Activated CD8-positive, alpha-beta memory T cell treated with anti-CD3 and anti-CD28 coated beads, Interleukin-2, amount 10 ng/mL, durations not matched to agents 7 days and 5 days (primary cell): ENCODE measurements at places on chromosomes 6 and 20. TPM values are rescaled to one million over a fixed set of nuclear protein-coding genes. Genes with fewer than 3 reads are reported as not detected.
A peak's percentile ranks its signal among the peaks of the same experiment; 100 is the strongest.

The SNX9 gene
- 14.9 TPM for total RNA-seq

The ADTRP gene
- 0.47 TPM for total RNA-seq

DNA sequence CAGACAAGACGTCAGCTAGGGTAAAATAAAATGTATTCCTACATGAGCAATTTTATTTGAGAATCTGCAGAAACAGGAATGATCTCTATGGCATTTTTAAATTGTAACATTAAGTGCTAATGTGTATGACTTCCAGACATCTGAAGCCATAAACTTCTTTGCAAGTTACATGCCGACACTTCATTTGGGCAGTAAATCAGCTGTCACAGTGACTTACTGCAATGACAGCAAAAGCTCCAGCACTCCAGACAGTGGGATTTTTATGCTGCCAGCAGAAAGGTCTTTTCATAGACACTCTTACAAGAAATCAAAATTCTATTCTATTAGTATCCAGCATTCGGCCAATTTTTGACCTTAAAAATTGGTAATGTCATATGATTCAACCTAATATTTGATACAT, 156.3 kb upstream of the SNX9 start:
- H3K36me3 ChIP-seq, result no peaks in the 10 kb centered on the region
- DNase-seq, result no peak
- H3K27me3 ChIP-seq, result peaks cover 5% of the 10 kb centered on the region
- peaks cover 17% of the 10 kb centered on the region for H3K4me1 ChIP-seq

The SSR1 gene
- 163 TPM for total RNA-seq

The POFUT1 gene
- 34.0 TPM for total RNA-seq

The ZSCAN16 gene
- 7.5 TPM for total RNA-seq

The LGSN gene
- total RNA-seq, result 0.18 TPM

The MOXD1 gene
- total RNA-seq, result not detected

- DNase-seq, result no peak
- no peaks in the 10 kb centered on the region for H3K4me1 ChIP-seq
- H3K27me3 ChIP-seq, result no peaks in the 10 kb centered on the region
- no peaks in the 10 kb centered on the region for H3K36me3 ChIP-seq
- no peak overlapping the region for H3K4me3 ChIP-seq
These were observed 327.0 kb downstream of the BMP2 start for GRCh38 chr20:7094438-7094997.

DNA sequence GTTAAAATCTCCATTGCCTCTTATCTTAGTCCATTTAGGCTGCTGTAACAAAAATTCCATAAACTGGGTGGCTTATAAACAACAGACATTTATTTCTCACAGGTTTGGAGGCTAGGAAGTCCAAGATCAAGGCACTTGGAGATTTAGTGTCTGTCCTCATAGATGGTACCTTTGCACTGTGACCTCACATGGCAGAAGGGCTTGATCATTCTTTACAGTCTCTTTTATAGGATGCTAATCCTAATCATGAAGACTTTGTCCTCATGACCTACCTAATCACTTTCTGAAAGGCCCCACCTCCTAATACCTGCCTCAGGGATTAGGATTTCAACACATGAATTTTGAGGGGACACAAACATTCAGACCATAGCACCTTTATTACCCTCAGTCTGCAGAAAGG, 6.6 kb downstream of the GLO1 start:
- no peaks in the 10 kb centered on the region for H3K27me3 ChIP-seq
- no peak for DNase-seq
- peaks cover 77% of the 10 kb centered on the region for H3K36me3 ChIP-seq
- no peak overlapping the region for H3K27ac ChIP-seq
- no peak overlapping the region for H3K4me3 ChIP-seq

GRCh38 chr20:52529826-52530225, 338.2 kb upstream of the ZFP64 start:
- DNase-seq, result no peak
- H3K27me3 ChIP-seq, result peaks cover 5% of the 10 kb centered on the region
- no peak overlapping the region for H3K4me3 ChIP-seq
- H3K27ac ChIP-seq, result no peak overlapping the region
- H3K4me1 ChIP-seq, result no peaks in the 10 kb centered on the region

DNA sequence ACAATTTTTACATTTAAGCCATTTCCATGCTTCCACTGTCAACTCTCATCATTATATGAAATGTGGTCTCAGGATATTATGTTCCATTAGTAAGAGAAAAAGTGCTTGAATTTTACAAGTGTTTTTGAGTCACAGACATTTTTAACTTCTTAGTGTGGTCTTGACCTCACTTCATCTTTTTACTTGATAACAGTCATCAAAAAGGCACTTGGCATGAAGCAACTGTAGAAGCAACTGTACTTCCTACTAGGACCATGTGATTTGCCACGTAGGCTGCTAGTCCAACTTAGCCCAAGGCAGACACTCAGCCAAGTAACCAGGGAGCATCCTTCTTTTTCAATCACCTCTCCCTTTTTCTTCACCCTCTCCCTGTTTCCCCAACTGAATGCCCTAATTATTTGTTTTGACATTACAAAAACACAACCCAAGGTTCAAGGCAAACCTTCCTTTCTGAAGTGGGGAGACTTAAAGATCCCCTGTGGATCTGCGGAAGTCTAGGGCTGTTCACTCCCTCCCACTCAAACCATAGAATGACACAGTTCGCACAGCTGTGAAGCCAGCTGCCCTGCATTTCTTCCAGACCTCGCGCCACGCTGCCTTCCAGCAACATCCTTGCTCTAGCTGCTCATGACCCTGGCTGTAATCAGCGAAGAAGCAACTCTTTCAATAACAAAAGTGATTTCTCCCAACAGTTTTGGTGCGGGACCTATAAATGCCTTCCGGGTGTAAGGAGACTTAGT, 45.0 kb downstream of the PHACTR1 start:
- no peaks in the 10 kb centered on the region for H3K27me3 ChIP-seq
- H3K27ac ChIP-seq, result no peak overlapping the region
- H3K4me1 ChIP-seq, result no peaks in the 10 kb centered on the region
- no peaks in the 10 kb centered on the region for H3K36me3 ChIP-seq
- DNase-seq, result no peak

GRCh38 chr6:119215885-119216590, 133.5 kb downstream of the MAN1A1 start:
- no peaks in the 10 kb centered on the region for H3K4me1 ChIP-seq
- no peak for DNase-seq
- no peak overlapping the region for H3K27ac ChIP-seq
- H3K27me3 ChIP-seq, result no peaks in the 10 kb centered on the region
- H3K4me3 ChIP-seq, result no peak overlapping the region
- peaks cover 8% of the 10 kb centered on the region for H3K36me3 ChIP-seq

GRCh38 chr6:138410048-138410735, 6.2 kb downstream of the HEBP2 start:
- H3K27me3 ChIP-seq, result no peaks in the 10 kb centered on the region
- peaks cover 62% of the 10 kb centered on the region for H3K36me3 ChIP-seq
- no peak overlapping the region for H3K27ac ChIP-seq
- DNase-seq, result no peak
- peaks cover 36% of the 10 kb centered on the region for H3K4me1 ChIP-seq

- peaks cover 5% of the 10 kb centered on the region for H3K36me3 ChIP-seq
- peaks cover 27% of the 10 kb centered on the region for H3K4me1 ChIP-seq
- H3K27me3 ChIP-seq, result peaks cover 6% of the 10 kb centered on the region
- no peak overlapping the region for H3K27ac ChIP-seq
- no peak overlapping the region for H3K4me3 ChIP-seq
These were observed 80.7 kb downstream of the UST start for GRCh38 chr6:148827416-148828045.

The LTB gene
- total RNA-seq, result 839 TPM

The SPACA1 gene
- not detected for total RNA-seq

DNA sequence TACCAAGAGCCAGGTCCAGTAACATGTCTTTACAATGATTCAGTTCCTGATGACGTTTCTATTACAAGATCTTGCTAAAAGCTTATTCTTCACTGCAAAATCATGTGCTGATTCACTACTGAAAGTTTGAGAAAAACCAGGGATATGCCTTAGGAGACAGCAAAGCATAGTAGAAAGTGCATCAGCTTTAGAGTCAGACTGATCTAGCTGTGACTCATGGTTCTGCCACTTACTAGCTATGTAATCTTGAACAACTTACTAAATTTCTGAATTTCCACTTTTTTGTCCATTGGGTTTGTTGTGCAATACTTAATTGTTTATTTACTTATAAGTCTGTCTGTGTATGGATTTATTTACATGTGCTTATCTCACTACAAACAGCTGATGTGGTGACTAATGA, 198.5 kb upstream of the RSPO3 start:
- no peaks in the 10 kb centered on the region for H3K4me1 ChIP-seq
- no peaks in the 10 kb centered on the region for H3K36me3 ChIP-seq
- H3K27me3 ChIP-seq, result no peaks in the 10 kb centered on the region
- no peak for DNase-seq
- no peak overlapping the region for H3K4me3 ChIP-seq

The ECT2L gene
- not detected for total RNA-seq

The DACT2 gene
- total RNA-seq, result 0.91 TPM

- no peak overlapping the region for H3K27ac ChIP-seq
- H3K4me3 ChIP-seq, result no peak overlapping the region
- no peaks in the 10 kb centered on the region for H3K27me3 ChIP-seq
- peak; percentile 29 for DNase-seq
- no peaks in the 10 kb centered on the region for H3K4me1 ChIP-seq
These were observed 44.3 kb upstream of the FRMD1 start for GRCh38 chr6:168123165-168123911.

GRCh38 chr20:16302818-16303217, 270.4 kb downstream of the KIF16B start:
- DNase-seq, result no peak
- no peak overlapping the region for H3K4me3 ChIP-seq
- H3K27me3 ChIP-seq, result no peaks in the 10 kb centered on the region
- H3K4me1 ChIP-seq, result no peaks in the 10 kb centered on the region
- no peak overlapping the region for H3K27ac ChIP-seq

- no peak overlapping the region for H3K4me3 ChIP-seq
- no peak for DNase-seq
- H3K4me1 ChIP-seq, result no peaks in the 10 kb centered on the region
These were observed 395.3 kb downstream of the MAFB start for GRCh38 chr20:40293740-40294139.

GRCh38 chr6:40556023-40556422, 31.1 kb downstream of the LRFN2 start:
- no peaks in the 10 kb centered on the region for H3K36me3 ChIP-seq
- no peak overlapping the region for H3K27ac ChIP-seq
- H3K27me3 ChIP-seq, result no peaks in the 10 kb centered on the region
- DNase-seq, result no peak
- H3K4me3 ChIP-seq, result no peak overlapping the region
- H3K4me1 ChIP-seq, result no peaks in the 10 kb centered on the region

The PACSIN1 gene
- total RNA-seq, result 2.2 TPM

- no peak overlapping the region for H3K27ac ChIP-seq
- peaks cover 3% of the 10 kb centered on the region for H3K4me1 ChIP-seq
- H3K36me3 ChIP-seq, result peaks cover 17% of the 10 kb centered on the region
- no peak overlapping the region for H3K4me3 ChIP-seq
- no peak for DNase-seq
- H3K27me3 ChIP-seq, result no peaks in the 10 kb centered on the region
These were observed 308.2 kb downstream of the FARS2 start for GRCh38 chr6:5569491-5569890.

GRCh38 chr20:59920944-59921343, 12.5 kb downstream of the SYCP2 start:
- H3K4me3 ChIP-seq, result no peak overlapping the region
- H3K27ac ChIP-seq, result no peak overlapping the region
- H3K27me3 ChIP-seq, result peaks cover 6% of the 10 kb centered on the region
- peaks cover 2% of the 10 kb centered on the region for H3K36me3 ChIP-seq
- no peaks in the 10 kb centered on the region for H3K4me1 ChIP-seq

- H3K4me3 ChIP-seq, result no peak overlapping the region
- H3K27ac ChIP-seq, result no peak overlapping the region
- DNase-seq, result no peak
These were observed 5.0 kb downstream of the DST start for GRCh38 chr6:56637640-56638039.

DNA sequence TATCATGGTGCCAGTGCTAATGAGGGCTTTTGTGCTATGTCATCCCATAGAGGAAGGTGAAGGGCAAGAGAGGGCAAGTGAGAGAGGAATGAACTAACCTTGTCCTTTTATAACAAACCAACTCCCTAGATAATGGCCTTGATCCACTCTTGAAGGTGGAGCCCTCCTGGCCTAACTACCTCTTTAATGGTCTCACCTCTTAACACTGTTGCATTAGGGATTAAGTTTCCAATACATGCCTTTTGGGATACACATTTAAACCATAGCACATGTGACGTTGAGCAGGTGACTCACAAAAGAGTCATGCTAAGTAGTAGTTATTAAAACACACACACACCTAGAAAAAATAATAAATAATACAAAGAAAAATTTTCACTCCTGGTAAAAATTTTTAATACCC, 36.9 kb downstream of the CCN2 start:
- H3K27me3 ChIP-seq, result peaks cover 57% of the 10 kb centered on the region
- H3K36me3 ChIP-seq, result no peaks in the 10 kb centered on the region
- H3K4me1 ChIP-seq, result peaks cover 33% of the 10 kb centered on the region
- H3K27ac ChIP-seq, result no peak overlapping the region
- no peak for DNase-seq

DNA sequence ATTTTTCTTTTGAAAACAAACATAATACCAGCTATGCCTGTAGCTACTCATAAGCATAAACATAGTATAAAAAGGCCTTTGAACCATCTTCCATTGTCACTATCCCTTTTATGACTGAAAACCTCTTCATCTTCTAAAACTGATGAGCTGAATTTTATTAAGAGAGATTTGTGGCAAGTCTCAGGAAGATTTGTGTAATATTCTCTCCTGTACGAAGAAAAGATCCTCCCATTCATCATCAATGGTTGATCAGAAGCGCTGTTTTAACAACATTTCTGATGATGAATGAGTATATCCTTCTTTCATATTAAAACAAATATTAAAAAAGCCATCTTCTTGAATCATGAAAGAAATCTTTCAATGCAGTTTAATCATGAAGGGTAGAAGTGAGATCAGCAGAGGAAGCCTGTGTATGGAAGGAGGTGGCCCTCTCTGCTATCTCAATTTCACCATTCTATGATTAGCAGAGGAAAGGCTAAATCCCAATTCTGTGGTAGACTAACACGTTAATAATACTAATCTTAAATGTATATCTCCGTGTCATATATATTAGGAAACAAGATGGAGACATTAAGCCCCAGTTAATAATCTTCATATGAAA, 430.2 kb downstream of the FRK start:
- H3K36me3 ChIP-seq, result no peaks in the 10 kb centered on the region
- no peak overlapping the region for H3K27ac ChIP-seq
- DNase-seq, result no peak
- H3K27me3 ChIP-seq, result no peaks in the 10 kb centered on the region

- no peaks in the 10 kb centered on the region for H3K4me1 ChIP-seq
- no peaks in the 10 kb centered on the region for H3K27me3 ChIP-seq
- H3K36me3 ChIP-seq, result no peaks in the 10 kb centered on the region
- no peak for DNase-seq
- H3K27ac ChIP-seq, result no peak overlapping the region
These were observed 230.5 kb upstream of the FKBP1C start for GRCh38 chr6:62980724-62981123.

- no peak for DNase-seq
- peaks cover 2% of the 10 kb centered on the region for H3K36me3 ChIP-seq
- no peak overlapping the region for H3K27ac ChIP-seq
- H3K27me3 ChIP-seq, result peaks cover 4% of the 10 kb centered on the region
- H3K4me3 ChIP-seq, result no peak overlapping the region
These were observed 394.7 kb downstream of the CD83 start for GRCh38 chr6:14512246-14512645.
